Stimulated activated CD4-positive, alpha-beta T cell treated with anti-CD3 and anti-CD28 coated beads, Interleukin-1b, Interleukin-23, amount 100 ng/mL, for 48 hours (primary cell): ENCODE measurements at places on chromosomes 3 and 15.

DNA sequence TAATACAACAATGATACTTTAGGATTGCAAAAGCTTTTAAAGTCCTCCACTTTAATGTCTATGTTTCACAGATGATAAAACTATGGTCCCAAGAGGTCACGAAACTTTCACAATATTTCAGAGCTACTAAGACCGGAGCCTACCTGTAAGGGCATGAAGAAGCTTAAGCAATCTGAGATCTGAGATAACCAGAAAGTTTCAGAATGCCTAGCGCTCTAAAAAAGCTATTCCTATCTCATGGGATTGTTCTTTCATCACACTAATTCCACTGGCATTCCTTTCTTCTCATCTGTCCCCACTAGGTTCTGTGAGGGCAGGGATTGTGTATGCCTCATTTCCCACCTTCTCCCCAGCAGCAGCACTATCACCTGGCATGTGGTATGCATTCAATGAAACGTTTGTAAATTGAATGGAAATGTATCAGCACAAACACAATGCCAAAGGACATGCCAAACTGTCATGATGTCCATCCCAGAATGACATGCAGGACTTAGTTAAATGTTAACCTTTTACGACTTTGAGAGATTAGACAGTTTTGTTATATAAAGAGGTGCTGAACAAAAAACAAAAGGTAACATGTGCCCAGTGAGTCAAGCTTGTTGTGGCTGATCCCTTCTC, 104.7 kb upstream of the NR2F2 start:
- DNase-seq: no peak

- DNase-seq: no peak
These were observed 188.1 kb downstream of the MINAR1 start for GRCh38 chr15:79620112-79620857.

- no peak for DNase-seq
These were observed 527.6 kb downstream of the SOX2 start for GRCh38 chr3:182239316-182239715.

- no peak for DNase-seq
These were observed 23.5 kb downstream of the UBXN7 start for GRCh38 chr3:196408565-196409300.

DNA sequence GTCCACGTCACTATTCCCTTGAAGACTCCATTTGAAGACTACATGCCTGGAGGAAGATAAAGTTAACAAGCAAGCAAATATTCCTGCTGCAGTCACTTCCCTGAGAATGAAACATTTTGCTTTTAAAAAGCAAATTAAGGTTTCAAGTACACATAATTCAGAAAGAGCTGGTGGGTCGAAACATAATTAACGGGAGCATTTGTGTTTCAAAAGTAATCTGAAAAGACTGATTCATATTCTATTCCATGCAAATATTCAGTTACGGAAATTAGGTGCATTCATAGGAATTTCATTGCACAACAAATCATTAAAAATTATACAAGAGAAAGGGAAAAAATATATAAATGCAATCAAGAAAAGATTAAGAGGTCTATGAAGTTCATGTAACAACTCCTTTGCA, 260.9 kb downstream of the NEK10 start:
- DNase-seq: no peak

DNA sequence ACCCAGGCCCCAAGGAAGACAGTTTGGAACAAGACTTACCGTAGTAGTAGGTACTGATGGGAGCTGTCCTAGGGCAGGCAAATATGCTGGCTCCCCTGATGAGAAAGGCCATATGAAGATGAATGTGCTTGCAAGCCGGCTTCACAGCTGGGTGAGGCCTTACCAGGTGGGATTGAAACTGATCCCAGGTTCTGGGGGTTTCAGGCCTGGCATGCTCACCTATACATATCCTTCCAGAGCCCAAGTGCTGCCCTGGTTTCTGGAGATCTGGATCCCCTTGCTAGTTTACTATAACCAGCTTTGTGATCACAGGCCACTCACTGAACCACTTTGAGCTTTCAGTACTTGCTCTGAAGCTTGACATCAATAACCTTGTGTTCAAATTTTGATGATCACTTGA, 274.3 kb downstream of the EPHB1 start:
- no peak for DNase-seq

DNA sequence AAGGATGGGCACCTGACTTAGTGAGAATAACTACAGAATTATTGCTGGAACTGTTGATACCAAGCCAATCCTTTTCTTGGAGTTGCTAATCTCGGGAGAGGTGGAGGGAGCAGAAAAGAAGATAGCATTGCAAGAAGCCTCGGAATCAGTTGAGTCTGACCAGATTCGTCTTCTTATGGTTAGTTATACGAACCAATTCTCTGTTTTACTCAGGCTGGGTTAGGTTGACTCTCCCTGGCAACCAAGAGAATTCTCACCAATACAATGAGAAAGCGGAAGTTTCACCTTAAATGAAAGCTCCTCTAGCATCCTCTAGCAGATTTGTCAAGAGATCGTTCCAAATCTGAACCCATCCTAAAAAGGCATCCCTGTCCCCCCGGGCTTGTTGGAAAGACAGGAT, 43.5 kb upstream of the UBE2E1 start:
- no peak for DNase-seq
